ENCODE measurements at places on chromosomes 5 and 9. TPM values are rescaled to one million over a fixed set of nuclear protein-coding genes. Genes with fewer than 3 reads are reported as not detected.
A peak's percentile ranks its signal among the peaks of the same experiment; 100 is the strongest.

GRCh38 chr9:126677188-126678084 is 63.7 kb downstream of the LMX1B start:
- H3K4me3 ChIP-seq = no peak overlapping the region
- H3K36me3 ChIP-seq = no peaks in the 10 kb centered on the region
- peaks cover 76% of the 10 kb centered on the region for H3K27me3 ChIP-seq
- H3K27ac ChIP-seq = no peak overlapping the region

- H3K36me3 ChIP-seq = no peaks in the 10 kb centered on the region
- H3K27ac ChIP-seq = no peak overlapping the region
- DNase-seq = no peak
- no peaks in the 10 kb centered on the region for H3K4me1 ChIP-seq
- H3K4me3 ChIP-seq = no peak overlapping the region
Measured at GRCh38 chr5:58407042-58407719, 52.7 kb downstream of the PLK2 start.

- H3K4me1 ChIP-seq = peaks cover 17% of the 10 kb centered on the region
- DNase-seq = no peak
- no peak overlapping the region for H3K27ac ChIP-seq
- no peak overlapping the region for H3K4me3 ChIP-seq
- peaks cover 45% of the 10 kb centered on the region for H3K27me3 ChIP-seq
Measured at GRCh38 chr5:138603249-138603920, 28.2 kb upstream of the HSPA9 start.

DNA sequence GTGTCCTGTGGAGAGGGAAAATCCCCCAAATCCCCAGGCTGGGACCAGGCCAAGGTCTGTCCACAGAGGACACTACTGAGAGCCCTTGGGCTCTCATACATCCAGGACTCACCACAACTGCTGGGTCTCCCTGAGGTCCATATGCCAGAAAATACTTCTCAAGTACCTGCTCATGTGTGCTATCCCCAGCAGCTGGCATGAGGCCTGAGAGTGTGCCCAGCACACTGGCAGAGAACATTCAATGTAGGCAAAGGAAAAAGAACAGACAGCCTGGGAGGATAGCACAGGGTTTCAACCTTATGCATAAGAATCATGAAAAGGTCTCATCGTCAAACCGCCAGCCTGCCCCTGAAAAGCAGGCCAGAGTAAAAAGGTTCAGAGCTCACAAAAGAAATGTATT is 154.1 kb upstream of the TAS2R1 start:
- no peaks in the 10 kb centered on the region for H3K27me3 ChIP-seq
- no peak for DNase-seq
- no peaks in the 10 kb centered on the region for H3K36me3 ChIP-seq
- no peaks in the 10 kb centered on the region for H3K4me1 ChIP-seq

GRCh38 chr9:116103976-116104820 is 49.4 kb upstream of the PAPPA start:
- no peak overlapping the region for H3K4me3 ChIP-seq
- H3K27me3 ChIP-seq = no peaks in the 10 kb centered on the region
- no peak overlapping the region for H3K27ac ChIP-seq

The MRNIP gene
- total RNA-seq = 30.1 TPM

DNA sequence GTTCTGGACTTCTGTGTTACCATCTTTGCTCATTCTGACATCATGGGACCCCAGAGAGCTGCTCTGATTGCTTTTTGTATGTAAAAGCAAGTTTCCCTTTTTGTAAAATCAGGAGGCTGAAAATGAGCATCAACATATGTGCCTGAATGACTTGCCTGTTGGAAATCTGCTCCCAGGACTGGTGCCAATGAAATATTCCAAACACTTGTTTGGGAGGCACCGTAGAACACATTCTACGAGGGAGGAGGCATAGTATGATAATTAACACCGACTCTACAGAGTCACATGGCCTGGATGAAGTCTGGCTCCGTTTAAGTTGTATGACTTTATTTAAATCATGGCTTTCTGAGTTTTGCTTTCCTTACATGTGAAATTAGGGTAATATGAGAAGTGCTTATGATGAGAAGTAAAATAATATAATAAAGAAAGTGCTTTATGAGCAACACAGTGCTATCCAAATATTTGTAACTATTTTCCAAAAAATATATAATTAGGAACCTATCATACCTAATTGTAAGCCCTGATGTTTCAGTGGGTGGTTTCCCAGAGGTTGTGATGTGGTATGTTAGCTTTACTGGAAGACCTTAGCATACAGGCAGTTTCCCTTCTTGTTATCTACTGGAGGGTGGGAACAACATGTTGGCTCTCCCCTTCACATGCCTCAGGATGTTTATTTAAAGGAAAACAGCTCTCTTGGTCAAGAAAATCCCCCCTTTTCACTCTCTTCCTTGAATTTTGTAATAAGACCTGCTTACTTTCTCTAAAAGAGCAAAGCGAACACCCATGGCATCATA is 238.1 kb downstream of the FBXL7 start:
- DNase-seq = no peak
- no peaks in the 10 kb centered on the region for H3K27me3 ChIP-seq
- H3K27ac ChIP-seq = no peak overlapping the region

The CRHBP gene
- not detected for total RNA-seq

DNA sequence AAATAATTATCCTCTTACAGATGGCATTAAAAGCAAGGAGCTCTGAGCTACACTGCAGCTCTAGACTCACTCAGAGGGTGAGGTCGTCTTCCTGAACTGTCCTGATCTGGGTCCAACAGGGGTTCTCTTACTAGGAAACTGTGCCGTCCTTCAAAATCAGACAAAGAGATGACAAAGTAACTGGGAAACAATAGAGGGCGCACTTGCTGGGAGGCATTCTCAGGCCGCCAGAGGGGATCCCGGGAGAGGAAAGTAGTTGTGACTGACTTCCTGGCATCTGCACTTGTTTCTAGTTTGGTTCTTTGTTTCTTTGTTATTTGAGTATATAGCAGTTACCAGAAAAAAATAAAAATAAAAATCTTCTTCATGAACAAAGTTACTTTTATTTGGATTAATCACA is 142.9 kb upstream of the MSX2 start:
- H3K4me3 ChIP-seq = no peak overlapping the region
- no peak for DNase-seq
- H3K4me1 ChIP-seq = no peaks in the 10 kb centered on the region
- H3K27ac ChIP-seq = no peak overlapping the region
- H3K36me3 ChIP-seq = no peaks in the 10 kb centered on the region

DNA sequence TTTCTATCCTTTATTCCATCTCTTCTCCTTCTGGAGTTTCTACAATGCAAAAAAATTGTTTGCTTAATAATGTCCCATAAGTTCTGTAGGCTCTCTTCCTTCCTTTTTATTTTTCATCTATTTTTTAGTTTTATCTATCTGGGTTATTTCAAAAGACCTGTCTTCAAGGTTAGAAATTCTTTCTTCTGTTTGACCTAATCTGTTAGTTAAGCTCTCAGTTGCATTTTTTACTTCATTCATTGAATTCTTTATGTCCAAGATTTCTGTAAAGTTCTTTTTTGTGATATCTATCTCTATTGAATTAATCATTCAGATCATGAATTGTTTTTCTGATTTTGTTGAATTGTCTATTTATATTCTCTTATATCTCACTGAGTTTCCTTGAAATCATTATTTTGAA is 145.9 kb upstream of the TLE4 start:
- H3K4me1 ChIP-seq = no peaks in the 10 kb centered on the region
- H3K27ac ChIP-seq = no peak overlapping the region
- H3K4me3 ChIP-seq = no peak overlapping the region
- no peaks in the 10 kb centered on the region for H3K36me3 ChIP-seq
- no peak for DNase-seq
- H3K27me3 ChIP-seq = no peaks in the 10 kb centered on the region

GRCh38 chr5:87210076-87210475 is 57.6 kb upstream of the RASA1 start:
- no peak for DNase-seq
- H3K27me3 ChIP-seq = peaks cover 9% of the 10 kb centered on the region
- no peak overlapping the region for H3K27ac ChIP-seq
- H3K4me1 ChIP-seq = peaks cover 5% of the 10 kb centered on the region
- H3K4me3 ChIP-seq = no peak overlapping the region

GRCh38 chr5:2199697-2200096 is 317.0 kb upstream of the IRX4 start:
- no peaks in the 10 kb centered on the region for H3K27me3 ChIP-seq
- H3K4me1 ChIP-seq = no peaks in the 10 kb centered on the region
- no peak overlapping the region for H3K4me3 ChIP-seq

- no peak overlapping the region for H3K27ac ChIP-seq
- DNase-seq = no peak
- H3K4me1 ChIP-seq = no peaks in the 10 kb centered on the region
- no peak overlapping the region for H3K4me3 ChIP-seq
- H3K36me3 ChIP-seq = no peaks in the 10 kb centered on the region
Measured at GRCh38 chr5:124634228-124634739, 112.2 kb downstream of the ZNF608 start.

DNA sequence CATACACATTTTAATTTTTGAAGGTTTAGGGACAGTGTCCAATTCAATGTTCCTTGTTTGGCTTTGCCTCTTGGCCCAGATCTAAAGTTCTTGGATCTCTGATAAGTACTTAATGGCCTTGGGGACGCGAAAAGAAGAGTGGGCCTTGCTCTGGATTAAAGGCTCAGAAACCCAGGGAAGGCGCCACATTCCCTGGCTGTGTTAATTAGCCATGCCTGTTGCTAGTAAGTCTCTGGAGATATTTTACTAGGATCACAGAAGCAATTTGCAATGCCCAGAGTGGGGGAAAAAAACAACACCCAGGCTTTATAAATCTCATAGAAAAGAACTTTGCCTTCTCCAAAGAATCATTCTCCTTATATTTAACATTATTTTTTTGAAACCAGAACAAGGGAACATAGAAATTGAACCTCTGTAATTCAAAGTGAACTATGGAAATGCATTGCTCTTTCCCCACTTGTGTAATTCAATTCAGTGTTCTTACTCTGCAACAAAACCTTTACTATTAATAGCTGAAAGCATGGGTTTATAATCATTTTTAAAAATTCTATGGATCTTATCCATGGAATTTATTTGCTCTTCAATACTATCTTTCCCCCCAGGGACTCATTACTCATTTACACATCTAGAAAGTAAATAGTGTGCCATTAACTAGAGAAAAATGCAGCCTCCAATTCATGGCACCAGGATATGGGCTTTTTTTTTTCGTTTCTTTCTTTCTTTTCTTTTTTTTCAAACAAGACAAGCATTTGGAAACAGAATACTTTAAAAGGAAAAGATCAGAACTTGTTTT is 172.2 kb upstream of the ANKRD55 start:
- no peaks in the 10 kb centered on the region for H3K4me1 ChIP-seq
- H3K27ac ChIP-seq = no peak overlapping the region
- DNase-seq = no peak
- H3K27me3 ChIP-seq = no peaks in the 10 kb centered on the region
- H3K36me3 ChIP-seq = no peaks in the 10 kb centered on the region

- no peak overlapping the region for H3K4me3 ChIP-seq
- peaks cover 11% of the 10 kb centered on the region for H3K4me1 ChIP-seq
- no peaks in the 10 kb centered on the region for H3K36me3 ChIP-seq
- H3K27ac ChIP-seq = no peak overlapping the region
- peak; percentile 14 for DNase-seq
Measured at GRCh38 chr5:149831492-149831891, 101.4 kb downstream of the PPARGC1B start.

The PPP3R2 gene
- total RNA-seq = not detected

DNA sequence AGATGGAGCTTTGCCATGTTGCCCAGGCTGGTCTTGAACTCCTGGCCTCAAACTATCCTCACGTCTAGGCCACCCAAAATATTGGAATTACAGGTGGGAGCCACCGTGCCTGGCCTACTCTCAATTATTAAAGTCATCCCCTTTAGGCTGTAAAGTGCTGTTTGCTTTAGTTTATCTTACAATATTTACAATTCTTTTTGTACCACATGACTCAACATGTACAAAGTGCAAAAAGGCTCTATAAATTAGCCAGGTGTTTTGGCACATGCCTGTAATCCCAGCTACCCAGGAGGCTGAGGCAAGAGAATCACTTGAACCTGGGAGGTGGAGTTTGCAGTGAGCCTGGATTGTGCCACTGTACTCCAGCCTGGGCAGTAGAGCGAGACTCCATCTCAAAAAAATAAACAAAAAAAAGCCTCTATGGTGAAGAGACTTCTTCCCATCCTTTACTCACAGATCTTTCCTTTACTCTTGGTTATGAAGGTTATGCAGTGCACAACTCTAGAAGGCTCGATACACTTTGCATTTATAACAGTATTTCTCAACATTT is 28.5 kb upstream of the MLLT3 start:
- peaks cover 18% of the 10 kb centered on the region for H3K27me3 ChIP-seq
- H3K27ac ChIP-seq = no peak overlapping the region
- no peaks in the 10 kb centered on the region for H3K36me3 ChIP-seq
- H3K4me1 ChIP-seq = no peaks in the 10 kb centered on the region
- DNase-seq = no peak
- H3K4me3 ChIP-seq = no peak overlapping the region

The MRRF gene
- total RNA-seq = 58.8 TPM

The LRRC70 gene
- 1.1 TPM for total RNA-seq

GRCh38 chr9:101706261-101706798 is 32.1 kb downstream of the GRIN3A start:
- DNase-seq = no peak
- peaks cover 19% of the 10 kb centered on the region for H3K27me3 ChIP-seq
- H3K4me3 ChIP-seq = no peak overlapping the region
- no peak overlapping the region for H3K27ac ChIP-seq
- no peaks in the 10 kb centered on the region for H3K36me3 ChIP-seq

The GARIN3 gene
- total RNA-seq = 0.30 TPM

- no peak overlapping the region for H3K27ac ChIP-seq
- H3K27me3 ChIP-seq = no peaks in the 10 kb centered on the region
- H3K36me3 ChIP-seq = peaks cover 93% of the 10 kb centered on the region
- no peak for DNase-seq
- H3K4me3 ChIP-seq = no peak overlapping the region
Measured at GRCh38 chr9:2802494-2802921, 41.4 kb downstream of the PUM3 start.

The CEL gene
- 2.1 TPM for total RNA-seq

The MTX3 gene
- total RNA-seq = 18.0 TPM

DNA sequence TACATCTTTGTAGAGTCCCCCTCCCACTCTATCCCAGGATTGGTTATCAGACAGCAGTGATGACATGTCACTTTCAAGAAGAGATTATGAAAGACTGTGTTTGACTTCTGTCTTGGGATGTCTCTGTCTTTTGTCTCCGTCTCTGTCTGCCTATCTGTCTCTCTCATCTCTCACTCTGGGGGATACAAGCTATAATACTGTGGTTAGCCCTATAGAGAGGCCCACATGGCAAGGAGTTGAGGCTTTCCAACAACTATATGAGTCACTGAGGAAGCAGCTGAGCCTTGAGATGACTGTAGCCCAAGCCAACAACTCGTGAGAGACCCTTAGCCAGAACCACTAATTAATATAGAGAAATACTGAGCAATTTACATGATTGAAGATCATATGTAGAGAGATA is 284.8 kb downstream of the PDE4D start:
- H3K27ac ChIP-seq = no peak overlapping the region
- no peaks in the 10 kb centered on the region for H3K36me3 ChIP-seq
- DNase-seq = no peak
- H3K4me3 ChIP-seq = no peak overlapping the region
- H3K27me3 ChIP-seq = peaks cover 30% of the 10 kb centered on the region

The SLC34A1 gene
- total RNA-seq = not detected
